ENCODE measurements at places on chromosomes 12 and 14. TPM values are rescaled to one million over a fixed set of nuclear protein-coding genes. Genes with fewer than 3 reads are reported as not detected.

GRCh38 chr12:118727979-118728366 is 253.4 kb upstream of the SRRM4 start:
- no peak for DNase-seq

DNA sequence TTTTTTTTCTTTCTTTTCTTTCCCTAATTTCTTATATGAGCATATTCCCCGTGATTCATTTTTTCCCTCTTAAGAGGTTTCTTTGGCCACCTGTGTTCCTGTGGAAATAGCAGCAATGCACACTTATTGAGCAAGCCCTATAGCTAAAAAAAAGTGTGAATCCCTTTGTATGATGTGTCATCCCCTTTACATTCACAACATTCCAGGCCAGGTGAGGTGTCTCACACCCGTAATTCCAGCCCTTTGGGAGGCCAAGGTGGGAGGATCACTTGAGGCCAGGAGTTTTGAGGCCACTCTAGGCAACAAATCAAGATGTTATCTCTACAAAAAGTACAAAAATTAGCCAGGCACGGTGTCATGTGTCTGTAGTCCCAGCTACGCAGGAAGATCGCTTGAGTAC is 700.4 kb upstream of the TBX3 start:
- DNase-seq = no peak

GRCh38 chr12:64808110-64808509 is 16.3 kb upstream of the TBC1D30 start:
- no peak for DNase-seq

The GRIP1 gene
- 6.4 TPM for total RNA-seq

DNA sequence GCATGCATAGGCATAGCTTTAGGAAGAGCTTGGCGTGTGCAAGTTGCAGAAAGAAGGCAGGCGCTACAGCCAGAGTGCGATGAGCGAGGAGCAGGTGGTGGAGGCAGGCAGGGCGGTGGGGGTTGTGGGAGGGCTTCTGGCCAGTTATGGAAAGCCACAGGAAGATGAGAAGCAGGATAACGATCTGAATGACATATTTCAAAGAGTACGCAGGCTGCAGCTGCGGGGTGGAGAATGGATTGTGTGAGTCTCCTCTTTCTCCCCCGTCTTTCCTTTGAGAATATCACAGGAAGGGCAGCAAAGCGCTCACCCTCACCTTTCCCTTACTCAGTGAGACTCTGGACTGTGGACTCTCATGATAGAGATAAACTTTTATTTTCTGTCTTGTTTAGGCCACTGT is 48.7 kb upstream of the PLXNC1 start:
- DNase-seq = no peak

- no peak for DNase-seq
Observed at GRCh38 chr12:86950043-86950442, 693.9 kb upstream of the MGAT4C start.

DNA sequence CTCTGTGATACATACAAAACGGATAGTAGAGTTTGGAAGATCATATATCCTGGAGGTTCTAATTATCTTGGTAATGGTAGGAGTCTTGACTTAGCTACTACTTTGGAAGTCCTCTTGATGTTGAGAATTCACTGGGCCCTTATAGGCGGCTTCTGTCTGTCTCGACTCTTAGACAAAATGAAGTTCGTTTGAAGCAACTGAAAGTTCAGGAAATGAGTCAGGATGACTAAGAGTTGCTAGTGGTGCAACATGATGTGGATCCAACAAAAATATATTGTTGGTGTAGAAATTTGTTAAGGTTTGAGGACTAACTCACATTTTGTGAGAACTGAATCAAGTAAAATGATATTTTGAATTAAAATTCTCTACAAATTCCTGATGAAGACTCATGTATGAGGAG is 272.7 kb downstream of the AEBP2 start:
- no peak for DNase-seq

- DNase-seq = no peak
Observed at GRCh38 chr12:103503546-103504480, 8.0 kb upstream of the C12orf42 start.

- peak; percentile 71 for DNase-seq
Observed at GRCh38 chr12:92735131-92735721, 32.4 kb downstream of the PLEKHG7 start.

- no peak for DNase-seq
Observed at GRCh38 chr12:129819391-129819790, 84.4 kb downstream of the TMEM132D start.

DNA sequence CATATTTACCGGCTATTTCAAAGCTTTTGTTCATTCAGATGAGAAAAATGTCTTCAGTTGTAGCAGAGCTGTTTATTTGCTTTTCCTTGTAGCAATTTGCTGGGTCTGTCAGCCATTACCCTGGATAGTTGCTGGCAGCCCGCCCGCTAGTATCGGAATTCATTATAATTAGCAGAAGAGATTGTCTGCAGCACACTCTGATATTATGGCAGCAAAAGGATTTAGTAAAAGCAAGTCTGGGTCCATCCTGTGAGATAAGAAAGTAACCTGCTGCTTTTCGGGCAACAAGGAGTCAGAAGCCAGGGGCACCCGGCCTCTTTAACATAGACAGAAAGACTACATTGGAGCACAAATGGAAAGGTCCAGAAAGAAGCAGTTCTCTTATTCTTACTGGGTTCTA is 6.1 kb upstream of the SLC35E3 start:
- DNase-seq = no peak

DNA sequence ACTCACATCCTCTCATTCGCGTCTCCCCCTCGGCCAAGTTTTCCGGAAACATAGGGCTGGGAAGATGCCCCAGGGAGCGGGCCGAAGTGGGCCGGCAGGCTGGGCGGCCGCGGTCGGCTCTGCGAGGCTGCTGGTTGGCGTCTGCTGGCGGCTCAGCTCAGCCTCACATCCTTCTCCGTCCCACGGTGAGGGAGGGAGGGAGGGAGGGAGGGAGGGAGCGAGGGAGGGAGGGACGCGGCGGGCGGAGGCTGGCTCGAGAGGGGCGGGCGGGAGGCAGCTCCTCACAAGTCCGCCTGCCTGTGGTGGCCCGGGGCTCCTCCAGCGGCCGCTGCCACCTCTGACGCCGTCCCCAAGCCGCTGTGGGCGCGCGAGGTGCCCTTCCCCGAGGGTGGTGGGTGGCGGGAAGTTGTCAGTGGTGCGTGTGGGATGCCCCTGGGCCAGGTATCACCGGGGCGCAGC is 93.8 kb downstream of the RFLNA start:
- peak; percentile 54 for DNase-seq

The ANO2 gene
- 7.8 TPM for total RNA-seq

DNA sequence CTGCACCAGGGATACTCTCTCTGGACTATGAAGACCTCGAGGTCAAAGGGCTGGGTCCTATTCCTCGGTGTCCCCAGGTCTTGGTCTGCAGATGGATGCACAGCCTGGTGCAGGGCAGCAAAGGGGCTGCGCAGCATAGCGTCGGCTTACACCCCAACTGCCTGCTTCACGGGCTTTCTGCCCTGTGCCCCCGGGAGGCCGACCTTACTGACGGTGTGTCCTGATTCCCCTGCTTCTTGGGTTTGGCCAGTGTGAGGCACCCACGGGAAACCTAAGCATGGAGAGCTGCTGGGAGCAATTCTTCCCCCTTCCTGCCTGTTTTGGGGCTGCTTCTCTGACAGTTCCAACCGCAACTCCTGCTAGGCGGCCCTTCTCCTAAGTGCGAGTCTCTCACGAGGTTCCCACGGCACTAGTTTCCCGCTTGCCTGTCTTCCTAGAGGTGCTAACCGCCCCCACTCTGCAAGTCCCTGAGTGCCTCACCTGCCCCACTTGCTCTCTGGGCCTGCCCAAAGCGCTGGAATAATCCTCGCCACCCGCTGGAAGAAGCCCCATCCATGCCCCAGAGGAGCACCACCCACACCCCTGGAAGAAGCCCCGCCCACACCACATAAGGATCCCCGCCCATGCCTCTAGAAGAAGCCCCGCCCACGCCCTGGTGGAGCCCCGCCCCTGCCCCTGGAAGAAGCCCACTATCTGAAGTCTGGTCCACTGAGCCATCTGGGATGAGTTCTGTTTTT is 54.0 kb downstream of the PRIMA1 start:
- no peak for DNase-seq

The FRMD6 gene
- 109 TPM for total RNA-seq

GRCh38 chr12:495466-495865 is 35.7 kb downstream of the B4GALNT3 start:
- DNase-seq = no peak

GRCh38 chr12:71556448-71556847 is 107.2 kb downstream of the ZFC3H1 start:
- no peak for DNase-seq

The RAPGEF3 gene
- total RNA-seq = 10.8 TPM

DNA sequence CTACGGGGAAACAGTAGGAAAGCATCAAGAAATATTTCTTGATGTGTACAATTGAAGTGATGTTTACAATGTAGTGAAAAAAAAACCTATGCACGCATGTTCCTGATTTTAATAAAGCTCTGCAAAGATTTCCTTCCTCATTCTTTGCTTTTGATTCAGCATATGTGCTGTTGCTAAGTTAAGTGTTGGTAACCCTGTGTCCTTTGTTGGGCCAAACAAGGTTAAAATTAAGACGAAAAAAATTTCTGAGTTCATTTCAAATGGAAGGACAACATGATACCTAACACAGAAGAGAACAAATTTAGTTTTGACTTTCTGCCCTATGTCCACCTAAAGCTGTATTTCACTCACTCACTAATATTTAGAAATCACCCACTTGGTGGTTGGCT is 62.8 kb downstream of the PPP2R5C start:
- no peak for DNase-seq

The CD9 gene
- total RNA-seq = 297 TPM

DNA sequence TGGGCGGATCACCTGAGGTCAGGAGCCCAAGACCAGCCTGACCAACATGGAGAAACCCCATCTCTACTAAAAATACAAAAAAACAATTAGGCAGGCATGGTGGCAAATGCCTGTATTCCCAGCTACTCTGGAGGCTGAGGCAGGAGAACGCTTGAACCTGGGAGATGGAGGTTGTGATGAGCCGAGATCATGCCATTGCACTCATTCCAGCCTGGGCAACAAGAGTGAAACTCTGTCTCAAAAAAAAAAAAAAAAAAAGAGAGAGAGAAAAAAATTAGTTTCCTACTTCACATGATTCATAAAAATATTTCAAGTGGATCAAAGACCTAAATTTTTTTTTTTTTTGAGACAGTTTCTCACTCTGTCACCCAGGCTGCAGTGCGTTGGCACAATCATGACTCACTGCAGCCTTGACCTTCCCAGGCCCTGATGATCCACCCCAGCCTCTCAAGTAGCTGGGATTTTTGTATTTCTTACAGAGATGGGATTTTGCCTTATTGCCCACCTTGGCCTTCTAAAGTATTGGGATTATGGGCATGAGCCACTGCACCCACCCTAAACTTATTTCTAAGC is 24.9 kb downstream of the FCF1 start:
- no peak for DNase-seq

DNA sequence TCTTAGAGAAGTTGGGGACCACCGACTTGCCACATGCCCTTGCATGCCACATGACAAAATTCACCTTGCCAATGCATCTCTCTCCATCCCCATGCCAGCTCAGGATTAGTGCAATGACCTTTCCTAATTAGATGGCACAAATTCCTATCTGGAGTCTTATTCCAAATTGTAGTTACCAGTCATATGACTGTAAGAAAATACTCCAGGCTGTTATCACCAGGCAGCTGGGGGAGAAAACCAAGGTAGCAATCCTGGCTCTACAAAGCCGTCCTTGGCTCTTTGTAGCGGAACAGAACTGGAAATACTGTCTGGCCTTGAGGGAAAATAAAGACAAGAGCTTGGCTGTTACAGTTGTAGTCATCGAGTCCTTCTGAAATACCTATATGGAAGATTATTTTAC is 208.5 kb upstream of the DIO2 start:
- DNase-seq = no peak

DNA sequence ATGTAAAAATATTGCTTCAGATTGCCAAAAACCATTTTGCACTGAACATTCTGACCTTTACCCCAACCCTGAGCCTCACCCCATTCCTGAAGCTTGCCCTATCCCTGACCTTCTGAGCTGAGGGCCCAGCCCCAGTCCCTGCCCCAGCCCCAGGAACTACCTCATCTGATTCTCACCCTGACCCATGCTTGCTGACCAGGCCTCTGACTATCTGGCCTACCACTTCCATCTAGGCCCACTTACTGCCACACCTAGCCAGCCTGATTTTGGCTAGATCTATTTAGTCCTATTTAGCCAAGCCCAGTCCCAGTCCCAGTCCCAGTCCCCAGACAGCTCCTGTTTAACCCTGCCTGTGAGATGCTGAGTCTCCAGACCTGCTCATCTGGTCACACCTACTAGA is 33.6 kb downstream of the OR10P1 start:
- no peak for DNase-seq

The TAS2R14 gene
- 6.8 TPM for total RNA-seq

All from skin of body (tissue), 3 donors.